ENCODE measurements at places on chromosomes 7 and 10. TPM values are rescaled to one million over a fixed set of nuclear protein-coding genes. Genes with fewer than 3 reads are reported as not detected.

The SPDYE8 gene
- total RNA-seq: 0.09 TPM

The NKX2-3 gene
- 0.62 TPM for total RNA-seq

The SLC18A2 gene
- 0.35 TPM for total RNA-seq

DNA sequence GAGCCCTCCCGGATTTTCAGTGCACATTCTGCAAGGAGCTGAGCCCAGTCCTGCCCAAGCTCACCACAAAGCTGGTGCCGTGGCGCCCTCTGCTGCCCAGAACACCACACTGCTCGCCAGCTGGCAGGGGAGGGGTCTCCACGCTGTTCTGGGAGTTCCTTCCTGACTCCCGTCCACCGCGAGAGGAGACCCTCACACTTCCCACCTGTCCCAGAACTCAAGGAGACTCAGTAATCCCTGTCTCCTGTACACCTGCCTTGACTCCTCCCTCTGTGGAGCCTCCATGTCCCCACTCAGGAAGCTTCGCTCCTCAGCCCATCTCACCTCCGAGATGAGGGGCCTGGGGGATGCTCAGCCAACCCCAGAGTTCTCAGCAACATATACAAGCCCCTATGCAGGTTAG is 11.3 kb downstream of the C10orf105 start:
- H3K27ac ChIP-seq: no peak overlapping the region
- H3K36me3 ChIP-seq: no peaks in the 10 kb centered on the region
- peaks cover 18% of the 10 kb centered on the region for H3K4me1 ChIP-seq
- H3K4me3 ChIP-seq: no peak overlapping the region
- no peaks in the 10 kb centered on the region for H3K27me3 ChIP-seq

DNA sequence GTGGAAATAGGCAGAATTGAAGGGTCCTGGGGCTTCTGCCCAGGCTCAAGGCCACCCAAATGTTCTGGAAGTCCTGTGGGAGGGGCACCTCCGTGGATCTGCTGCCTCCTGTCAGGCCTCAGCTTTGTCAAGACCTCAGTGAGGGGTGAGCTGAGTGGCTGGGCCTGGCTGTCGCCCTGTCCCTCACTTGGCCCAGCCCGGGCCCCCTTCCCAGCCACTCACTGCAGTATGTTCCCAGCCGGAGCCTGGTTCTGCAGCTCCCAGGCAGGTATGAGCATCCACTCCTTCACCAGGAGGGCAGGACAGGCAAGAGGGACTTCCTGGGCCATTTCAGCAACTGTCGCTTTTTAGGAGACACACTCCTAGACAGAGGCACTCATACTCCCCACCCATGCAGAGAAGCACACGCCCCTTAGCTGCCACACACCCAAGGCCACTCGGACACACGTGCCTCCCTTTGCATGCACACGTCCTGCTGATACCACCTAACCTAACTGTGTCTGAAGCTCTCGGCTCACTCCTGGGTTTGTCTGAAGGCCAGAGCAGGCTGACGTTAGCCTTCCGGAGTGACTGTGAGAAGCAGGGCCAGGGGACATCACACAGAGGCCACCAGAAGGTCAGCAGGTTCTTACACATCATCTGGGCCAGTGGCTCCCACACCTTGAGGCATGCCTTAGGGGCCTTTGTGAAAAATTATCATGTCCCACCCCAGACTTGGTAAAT is 72.2 kb upstream of the COL13A1 start:
- H3K4me1 ChIP-seq: peaks cover 50% of the 10 kb centered on the region
- H3K36me3 ChIP-seq: no peaks in the 10 kb centered on the region
- H3K27ac ChIP-seq: no peak overlapping the region
- DNase-seq: no peak

DNA sequence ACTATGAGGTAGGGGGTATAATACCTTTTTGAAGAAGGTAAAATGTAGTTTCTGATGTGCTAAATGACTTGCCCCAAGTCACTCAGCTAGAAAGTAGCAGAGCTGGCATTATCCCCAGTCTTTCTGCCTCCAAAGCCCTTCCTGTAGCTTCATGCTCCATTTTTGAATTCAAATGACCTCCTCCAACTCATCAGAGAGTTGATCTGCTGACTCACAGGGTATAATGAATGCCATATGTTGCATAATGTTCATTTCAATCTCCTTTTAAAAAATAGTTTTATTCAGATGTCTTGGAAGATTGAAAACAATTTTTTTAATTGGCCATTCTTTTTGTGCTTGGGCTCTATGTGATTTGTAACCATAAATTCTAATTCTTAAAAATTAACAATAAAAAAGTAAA is 272.8 kb upstream of the IMMP2L start:
- no peak overlapping the region for H3K4me3 ChIP-seq
- no peaks in the 10 kb centered on the region for H3K36me3 ChIP-seq
- peak overlapping the region; percentile 25 for H3K27ac ChIP-seq
- peaks cover 3% of the 10 kb centered on the region for H3K4me1 ChIP-seq
- peak; percentile 85 for DNase-seq

DNA sequence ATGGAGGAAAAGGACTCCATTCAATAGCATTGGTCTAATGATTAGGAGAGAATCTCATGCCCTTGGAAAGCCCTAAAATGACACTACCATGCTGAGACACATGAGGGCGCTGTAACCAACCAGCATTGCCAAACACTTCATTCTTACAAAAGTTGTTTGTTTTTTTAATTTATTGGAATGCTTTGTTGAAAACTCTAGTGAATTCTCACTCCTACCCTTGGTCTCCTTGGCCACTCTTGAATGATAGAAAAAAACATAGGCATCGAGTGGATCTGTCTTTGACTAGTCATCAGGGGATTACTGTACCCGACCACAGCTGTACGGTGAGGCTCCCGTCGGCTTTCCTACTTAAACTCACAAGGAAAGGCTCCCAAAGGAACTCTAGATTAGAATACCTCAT is 29.3 kb upstream of the ADD3 start:
- DNase-seq: peak; percentile 35
- H3K4me3 ChIP-seq: no peak overlapping the region
- peak overlapping the region; percentile 53 for H3K27ac ChIP-seq
- no peaks in the 10 kb centered on the region for H3K27me3 ChIP-seq

DNA sequence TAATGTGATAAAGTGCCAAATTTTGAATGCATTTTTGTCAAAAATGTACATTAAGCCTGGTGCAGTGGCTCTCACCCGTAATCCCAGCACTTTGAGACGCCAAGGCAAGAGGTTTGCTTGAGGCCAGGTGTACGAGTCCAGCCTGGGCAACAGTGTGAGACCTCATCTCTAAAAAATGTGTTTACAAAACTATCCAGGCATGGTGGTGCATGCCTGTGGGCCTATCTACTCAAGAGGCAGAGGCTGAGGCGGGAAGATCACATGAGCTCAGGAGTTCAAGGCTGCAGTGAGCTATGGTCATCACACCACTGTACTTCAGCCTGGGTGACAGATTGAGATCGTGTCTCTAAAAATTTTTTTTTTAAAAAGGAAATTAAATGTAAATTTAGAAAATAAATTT is 18.5 kb upstream of the MGMT start:
- H3K27ac ChIP-seq: no peak overlapping the region
- no peaks in the 10 kb centered on the region for H3K27me3 ChIP-seq
- H3K4me3 ChIP-seq: no peak overlapping the region
- H3K36me3 ChIP-seq: no peaks in the 10 kb centered on the region

DNA sequence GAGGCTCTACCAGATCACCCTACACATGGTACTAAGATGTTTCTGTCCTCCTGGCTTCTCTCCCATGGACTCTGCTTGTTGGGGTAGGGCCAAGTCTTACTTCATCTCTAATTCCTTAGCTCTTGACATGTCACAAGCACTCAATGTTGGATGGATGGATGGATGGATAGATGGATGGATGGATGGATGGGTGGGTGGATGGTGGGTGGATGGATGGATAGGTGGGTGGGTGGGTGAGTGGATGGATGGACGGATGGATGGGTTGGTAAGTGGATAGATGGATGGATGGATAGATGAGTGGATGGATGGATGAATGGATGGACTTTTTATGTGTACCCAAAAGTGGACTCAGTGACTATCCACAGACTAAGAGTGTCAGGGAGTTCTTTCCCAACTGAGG is 28.5 kb downstream of the HSPA12A start:
- H3K36me3 ChIP-seq: no peaks in the 10 kb centered on the region
- DNase-seq: no peak
- H3K4me1 ChIP-seq: peaks cover 4% of the 10 kb centered on the region

GRCh38 chr7:15874774-15875173 is 188.3 kb upstream of the MEOX2 start:
- H3K4me1 ChIP-seq: no peaks in the 10 kb centered on the region
- H3K4me3 ChIP-seq: no peak overlapping the region
- H3K36me3 ChIP-seq: no peaks in the 10 kb centered on the region
- H3K27ac ChIP-seq: no peak overlapping the region
- DNase-seq: peak; percentile 50
- H3K27me3 ChIP-seq: no peaks in the 10 kb centered on the region
